ENCODE measurements at places on chromosomes 12 and 14.

GRCh38 chr14:102097441-102098135 lies 10.7 kb upstream of the HSP90AA1 start:
- no peak for DNase-seq

GRCh38 chr14:98962118-98962517 lies 309.9 kb downstream of the BCL11B start:
- DNase-seq = no peak

DNA sequence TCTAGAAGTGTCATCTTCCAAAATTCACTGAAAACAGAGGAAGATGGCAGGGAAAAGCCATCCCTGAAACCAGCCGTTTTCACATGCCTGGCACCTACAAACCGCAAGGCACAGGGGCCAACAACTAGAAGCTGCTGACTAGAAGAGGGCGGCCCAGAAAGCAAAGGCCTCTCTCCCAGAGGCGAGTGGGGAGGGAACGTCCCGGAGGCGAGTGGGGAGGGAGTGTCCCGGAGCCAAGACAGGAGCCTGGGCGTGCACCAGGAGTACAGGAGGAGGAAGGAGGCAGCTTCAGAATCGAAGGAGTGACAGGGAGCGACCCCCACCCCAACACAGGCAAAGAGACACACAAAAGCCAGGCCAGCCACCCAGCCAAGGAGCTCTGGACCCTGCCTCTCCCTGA lies 21.0 kb downstream of the ANKLE2 start:
- no peak for DNase-seq

- no peak for DNase-seq
Observed at GRCh38 chr12:69433653-69434052, 36.5 kb upstream of the FRS2 start.

DNA sequence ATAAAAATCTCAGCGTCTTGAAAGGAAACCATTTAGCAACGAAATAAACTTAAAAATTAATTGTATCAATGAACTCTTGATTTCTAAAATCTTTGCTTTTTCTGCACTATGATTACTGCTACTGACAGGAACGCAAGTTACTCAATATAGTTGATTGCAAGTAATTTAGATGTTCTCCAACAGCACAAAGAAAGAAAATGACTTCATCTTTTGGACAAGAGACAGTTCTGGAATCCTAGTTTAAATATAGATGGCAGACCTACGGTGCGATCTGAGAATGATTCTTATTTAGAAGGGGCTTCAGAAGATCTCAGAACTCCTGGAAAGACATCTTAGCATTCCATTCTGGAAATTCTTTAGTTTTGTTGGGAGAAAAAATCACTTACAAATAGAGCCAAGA lies 1.4 kb upstream of the SUDS3 start:
- DNase-seq = no peak

Data from hematopoietic multipotent progenitor cell treated with erythropoietin and hydrocortisone succinate and interleukin-3 and kit ligand, for 17 days (in vitro differentiated cells).